ENCODE measurements at places on chromosomes 3 and 15.

DNA sequence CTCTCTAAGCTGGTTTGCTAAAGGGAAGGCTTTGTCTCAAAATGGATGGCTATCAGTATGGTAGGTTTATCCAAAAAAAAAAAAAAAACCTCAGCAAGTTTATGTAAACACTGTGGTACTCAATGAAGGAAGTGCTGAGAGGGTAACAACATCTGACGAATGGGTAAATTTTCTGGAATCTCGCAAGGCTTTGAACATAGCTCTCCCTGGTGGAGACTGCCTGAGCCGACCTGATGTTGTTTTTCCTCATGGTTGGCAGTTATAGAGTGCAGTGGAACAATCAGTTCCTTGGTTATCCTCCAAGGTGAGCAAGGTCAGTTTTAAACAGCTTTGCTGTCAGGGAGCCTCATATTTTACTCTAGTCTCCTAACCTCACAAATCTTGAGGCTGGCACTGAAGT lies 94.6 kb downstream of the ZPLD1 start:
- H3K4me3 ChIP-seq = no peak overlapping the region
- H3K27me3 ChIP-seq = no peaks in the 10 kb centered on the region
- H3K36me3 ChIP-seq = no peaks in the 10 kb centered on the region

GRCh38 chr3:135667061-135667460 lies 298.5 kb upstream of the PPP2R3A start:
- H3K36me3 ChIP-seq = no peaks in the 10 kb centered on the region
- DNase-seq = no peak
- H3K27ac ChIP-seq = no peak overlapping the region
- H3K27me3 ChIP-seq = no peaks in the 10 kb centered on the region

GRCh38 chr15:90400759-90401314 lies 12.8 kb downstream of the IQGAP1 start:
- H3K4me3 ChIP-seq = no peak overlapping the region
- peaks cover 14% of the 10 kb centered on the region for H3K4me1 ChIP-seq
- H3K36me3 ChIP-seq = no peaks in the 10 kb centered on the region
- DNase-seq = peak; percentile 99

DNA sequence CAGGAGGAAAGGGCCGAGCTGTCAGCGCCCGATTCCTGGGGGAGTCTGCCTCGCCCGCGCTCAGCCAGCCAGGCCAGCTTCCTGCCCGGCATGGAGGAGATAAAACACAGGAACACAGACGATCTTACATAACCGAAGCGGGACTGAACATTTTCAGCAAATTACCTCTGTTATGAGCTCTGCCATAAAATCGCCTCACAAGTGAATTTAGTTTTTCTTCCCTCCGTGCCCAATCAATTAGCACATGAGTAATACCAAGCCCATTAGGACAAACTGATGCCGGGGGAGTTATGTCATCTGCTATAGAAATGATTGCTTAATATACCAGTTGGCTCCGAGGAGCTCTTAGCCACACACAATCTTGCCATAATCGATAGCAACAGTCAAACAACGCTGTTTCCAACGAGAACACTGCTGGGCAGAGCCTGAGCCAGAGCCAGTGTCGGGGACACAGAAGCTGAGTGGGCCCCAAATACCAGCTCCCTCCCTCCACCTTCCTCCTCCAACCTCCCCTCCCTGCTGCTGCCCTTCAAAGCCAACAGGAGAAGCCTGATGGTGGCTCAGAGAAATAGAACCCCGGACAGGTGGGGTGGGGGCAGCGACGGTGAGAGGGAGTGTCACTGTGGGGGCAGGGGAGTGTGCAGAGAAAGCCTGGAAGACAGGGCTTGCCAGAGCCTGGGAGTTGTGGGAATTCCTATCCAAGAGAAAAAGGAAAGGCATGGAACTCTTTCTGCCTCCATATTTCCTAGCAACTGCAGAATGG lies 279.4 kb upstream of the TLE3 start:
- no peak overlapping the region for H3K27ac ChIP-seq
- peak overlapping the region; percentile 50 for H3K4me3 ChIP-seq
- peak; percentile 50 for DNase-seq
- no peaks in the 10 kb centered on the region for H3K27me3 ChIP-seq

- peaks cover 8% of the 10 kb centered on the region for H3K4me1 ChIP-seq
- H3K4me3 ChIP-seq = no peak overlapping the region
- no peaks in the 10 kb centered on the region for H3K27me3 ChIP-seq
- H3K36me3 ChIP-seq = no peaks in the 10 kb centered on the region
- H3K27ac ChIP-seq = no peak overlapping the region
Measured at GRCh38 chr3:42019144-42019952, 57.4 kb upstream of the ULK4 start.

GRCh38 chr3:178388473-178388872 lies 147.8 kb upstream of the KCNMB2 start:
- no peaks in the 10 kb centered on the region for H3K36me3 ChIP-seq
- no peak for DNase-seq
- H3K27me3 ChIP-seq = no peaks in the 10 kb centered on the region
- H3K4me1 ChIP-seq = no peaks in the 10 kb centered on the region

GRCh38 chr15:97652700-97653167 lies 307.8 kb upstream of the ARRDC4 start:
- DNase-seq = peak; percentile 42
- H3K27ac ChIP-seq = no peak overlapping the region
- no peaks in the 10 kb centered on the region for H3K36me3 ChIP-seq
- no peak overlapping the region for H3K4me3 ChIP-seq
- peaks cover 3% of the 10 kb centered on the region for H3K27me3 ChIP-seq
- H3K4me1 ChIP-seq = no peaks in the 10 kb centered on the region

- peaks cover under 1% of the 10 kb centered on the region for H3K4me1 ChIP-seq
- no peak for DNase-seq
- no peaks in the 10 kb centered on the region for H3K27me3 ChIP-seq
- no peak overlapping the region for H3K4me3 ChIP-seq
- no peaks in the 10 kb centered on the region for H3K36me3 ChIP-seq
Measured at GRCh38 chr15:25422021-25422420, 16.8 kb downstream of the UBE3A start.

DNA sequence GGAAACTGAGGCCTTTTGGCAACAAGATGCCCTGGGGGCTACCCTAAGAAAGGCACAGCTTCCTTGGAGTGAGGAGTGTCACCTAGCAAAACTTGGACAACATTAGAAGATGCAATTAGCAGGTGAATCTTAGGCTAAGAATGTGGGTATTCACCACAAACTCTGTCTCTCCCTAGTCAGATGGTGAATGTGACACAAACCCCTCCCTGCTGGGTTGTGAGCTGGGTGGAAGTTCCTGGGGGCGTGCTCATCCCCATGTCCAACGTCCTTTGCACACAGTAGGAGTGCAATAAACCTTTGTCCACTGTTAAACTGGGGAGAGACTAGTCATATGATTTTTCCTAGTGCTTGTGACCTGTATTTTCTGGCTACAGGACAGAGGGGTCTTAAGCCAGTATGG lies 67.1 kb upstream of the SH3GL3 start:
- no peak overlapping the region for H3K4me3 ChIP-seq
- H3K4me1 ChIP-seq = peaks cover 2% of the 10 kb centered on the region
- DNase-seq = no peak
- no peaks in the 10 kb centered on the region for H3K27me3 ChIP-seq

DNA sequence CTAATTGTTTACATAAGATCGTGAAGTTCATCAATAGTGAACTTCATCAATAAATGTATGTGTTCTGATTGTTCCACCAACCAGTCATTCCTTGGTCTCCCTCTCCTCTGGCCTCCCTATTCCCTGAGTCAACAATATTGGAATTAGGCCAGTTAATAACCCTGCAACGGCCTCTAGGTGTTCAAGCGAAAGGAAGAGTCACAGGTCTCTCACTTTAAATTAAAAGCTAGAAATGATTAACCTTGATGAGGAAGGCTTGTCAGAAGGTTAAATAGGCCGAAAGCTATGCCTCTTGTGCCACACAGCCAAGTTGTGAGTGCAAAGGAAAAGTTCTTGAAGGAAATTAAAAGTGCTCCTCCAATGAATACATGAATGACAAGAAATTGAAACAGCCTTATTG lies 89.4 kb upstream of the ACKR4 start:
- no peak overlapping the region for H3K4me3 ChIP-seq
- no peak for DNase-seq
- peaks cover 3% of the 10 kb centered on the region for H3K36me3 ChIP-seq
- H3K4me1 ChIP-seq = no peaks in the 10 kb centered on the region
- no peak overlapping the region for H3K27ac ChIP-seq
- no peaks in the 10 kb centered on the region for H3K27me3 ChIP-seq

- H3K36me3 ChIP-seq = no peaks in the 10 kb centered on the region
- no peak overlapping the region for H3K4me3 ChIP-seq
- H3K27me3 ChIP-seq = no peaks in the 10 kb centered on the region
- no peaks in the 10 kb centered on the region for H3K4me1 ChIP-seq
- DNase-seq = no peak
- no peak overlapping the region for H3K27ac ChIP-seq
Measured at GRCh38 chr3:100127792-100128191, 13.5 kb upstream of the FILIP1L start.

- H3K27me3 ChIP-seq = no peaks in the 10 kb centered on the region
- H3K36me3 ChIP-seq = no peaks in the 10 kb centered on the region
- peaks cover 17% of the 10 kb centered on the region for H3K4me1 ChIP-seq
- no peak for DNase-seq
Measured at GRCh38 chr3:61848885-61849284, 287.5 kb downstream of the PTPRG start.

DNA sequence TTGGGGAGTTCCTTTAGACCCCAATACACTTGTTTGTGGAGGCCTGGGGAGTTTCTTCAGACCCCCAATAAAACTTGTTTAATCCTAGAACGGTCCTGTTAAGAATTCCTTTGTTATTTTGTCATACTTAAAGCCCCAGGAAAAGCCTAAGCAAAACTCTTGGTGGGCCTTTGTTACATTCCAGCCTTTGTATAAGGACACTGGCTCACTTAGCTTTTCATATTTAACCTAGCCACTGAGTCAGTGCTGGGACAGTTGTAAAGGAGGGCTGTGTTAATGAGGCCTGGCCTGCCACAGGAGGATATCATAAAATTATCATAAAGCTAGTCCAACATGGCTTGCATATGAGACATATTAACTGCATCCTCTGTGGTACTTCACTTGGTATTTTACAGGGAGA lies 760.1 kb downstream of the ZNF385D start:
- no peak overlapping the region for H3K4me3 ChIP-seq
- no peak overlapping the region for H3K27ac ChIP-seq
- peak; percentile 58 for DNase-seq
- H3K36me3 ChIP-seq = no peaks in the 10 kb centered on the region

DNA sequence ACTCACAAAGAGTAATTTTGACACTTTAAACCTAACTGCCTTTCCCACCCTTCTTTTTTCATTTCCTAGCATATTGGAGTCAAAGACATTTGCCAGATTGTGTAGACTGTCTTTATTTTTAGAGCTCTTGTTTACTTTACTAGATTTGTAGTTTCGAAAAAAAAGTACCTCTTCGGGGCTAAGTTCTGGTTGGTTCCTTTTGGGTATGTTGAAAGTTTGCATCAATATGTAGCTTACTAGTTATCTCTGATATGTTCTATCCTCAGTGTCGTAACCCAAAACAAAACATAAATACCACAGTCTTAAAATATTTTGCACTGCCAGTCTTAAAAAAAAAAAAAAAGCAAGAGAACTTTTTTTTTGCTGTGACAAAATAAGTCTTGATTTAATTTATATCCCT lies 52.2 kb downstream of the REC114 start:
- no peak overlapping the region for H3K4me3 ChIP-seq
- no peaks in the 10 kb centered on the region for H3K27me3 ChIP-seq
- no peak overlapping the region for H3K27ac ChIP-seq
- H3K36me3 ChIP-seq = no peaks in the 10 kb centered on the region

- H3K36me3 ChIP-seq = no peaks in the 10 kb centered on the region
- peak; percentile 27 for DNase-seq
- no peak overlapping the region for H3K4me3 ChIP-seq
- peaks cover 4% of the 10 kb centered on the region for H3K4me1 ChIP-seq
Measured at GRCh38 chr3:188362405-188362831, 208.5 kb downstream of the LPP start.

All from mesendoderm (in vitro differentiated cells).